ENCODE measurements at places on chromosomes 13 and 19.

DNA sequence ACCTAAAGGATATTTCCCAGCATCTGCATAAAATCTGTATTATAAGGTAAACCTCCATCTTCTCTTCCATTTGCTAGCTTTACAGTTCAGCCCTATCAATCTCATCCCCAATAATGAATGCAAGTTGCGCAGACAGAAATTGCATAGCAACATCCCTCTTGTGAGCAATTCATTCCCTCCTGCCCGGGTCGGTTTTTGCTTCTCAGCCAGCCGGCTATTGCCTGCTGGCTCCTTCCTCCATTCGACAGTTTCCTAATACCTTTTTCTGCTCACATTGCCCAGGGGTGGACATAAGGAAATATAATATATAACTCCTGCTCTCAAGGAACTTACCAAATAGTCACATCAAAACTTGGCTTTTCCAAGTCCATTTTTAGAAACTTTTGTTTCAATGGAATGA is 125.2 kb downstream of the FGF9 start:
- DNase-seq: no peak

DNA sequence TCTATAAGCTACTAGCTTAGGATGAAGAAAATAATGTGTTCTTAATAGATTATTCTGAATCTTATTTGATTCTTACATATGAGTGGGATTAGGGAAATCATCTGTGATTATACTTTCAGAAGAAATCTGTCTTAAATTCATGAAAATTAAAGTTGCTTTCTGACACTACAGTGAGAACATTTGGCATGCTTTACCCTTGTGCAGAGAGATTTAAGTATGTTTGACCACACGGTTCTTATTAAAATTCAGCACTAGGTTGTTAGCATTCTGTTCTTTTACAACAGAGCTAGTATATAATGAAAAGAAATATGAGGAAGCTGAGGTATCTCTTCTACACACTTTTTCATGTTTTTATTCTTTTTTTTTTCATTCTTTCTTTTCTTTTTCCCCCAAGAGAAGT is 2723.9 kb downstream of the PCDH9 start:
- no peak for DNase-seq

GRCh38 chr13:80363890-80364503 is 23.1 kb upstream of the SPRY2 start:
- peak; percentile 60 for DNase-seq

DNA sequence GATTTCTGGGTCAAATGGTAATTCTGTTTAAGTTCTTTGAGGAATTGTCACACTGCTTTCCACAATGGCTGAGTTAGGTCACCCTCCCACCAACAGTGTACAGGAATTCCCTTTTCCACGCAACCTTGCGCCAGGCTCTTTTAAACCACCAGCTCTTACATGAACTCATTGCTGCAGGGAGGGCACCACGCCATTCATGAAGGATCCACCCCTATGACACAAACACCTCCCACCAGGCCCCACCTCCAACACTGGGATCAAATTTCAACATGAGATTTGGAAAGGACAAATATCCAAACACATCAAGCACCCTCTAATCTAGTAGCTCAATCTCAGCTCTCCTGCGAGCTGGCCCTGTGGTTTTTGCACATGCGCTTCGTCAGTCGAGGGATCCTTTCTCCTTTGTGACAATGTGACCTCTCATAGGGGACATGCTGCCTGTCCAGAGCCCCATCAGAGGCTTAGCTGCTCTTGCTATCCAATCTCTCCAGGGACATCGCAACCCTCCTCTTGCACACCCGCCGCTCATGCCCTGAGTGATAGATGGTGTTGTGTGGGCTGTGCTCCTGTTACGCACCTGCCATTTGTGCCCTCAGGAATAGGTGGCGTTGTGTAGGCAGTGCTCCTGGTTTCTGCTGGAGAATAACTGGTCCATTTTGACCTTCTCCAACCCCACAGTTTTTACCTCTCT is 328.0 kb downstream of the UQCRFS1 start:
- no peak for DNase-seq

- peak; percentile 58 for DNase-seq
These were observed 1.3 kb upstream of the CNOT3 start for GRCh38 chr19:54136086-54136863.

DNA sequence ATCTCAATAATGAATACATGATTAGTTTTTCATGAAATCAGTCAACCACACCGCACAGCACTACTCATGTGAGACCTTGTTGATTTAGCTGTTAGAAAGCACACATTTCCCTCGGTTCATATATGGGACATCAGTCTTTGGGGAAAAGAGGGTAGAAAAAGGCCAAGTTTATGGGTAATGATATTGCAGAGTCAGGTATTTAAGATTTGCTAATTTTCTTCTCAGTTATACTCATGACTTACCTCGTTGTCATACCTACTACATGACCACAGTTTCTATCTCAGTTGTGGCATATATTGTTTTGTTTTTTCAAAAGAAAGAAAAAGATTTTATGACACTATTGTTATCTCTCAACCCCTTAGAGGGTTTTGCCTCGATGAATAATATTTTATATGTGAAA is 165.6 kb downstream of the POU4F1 start:
- DNase-seq: no peak

DNA sequence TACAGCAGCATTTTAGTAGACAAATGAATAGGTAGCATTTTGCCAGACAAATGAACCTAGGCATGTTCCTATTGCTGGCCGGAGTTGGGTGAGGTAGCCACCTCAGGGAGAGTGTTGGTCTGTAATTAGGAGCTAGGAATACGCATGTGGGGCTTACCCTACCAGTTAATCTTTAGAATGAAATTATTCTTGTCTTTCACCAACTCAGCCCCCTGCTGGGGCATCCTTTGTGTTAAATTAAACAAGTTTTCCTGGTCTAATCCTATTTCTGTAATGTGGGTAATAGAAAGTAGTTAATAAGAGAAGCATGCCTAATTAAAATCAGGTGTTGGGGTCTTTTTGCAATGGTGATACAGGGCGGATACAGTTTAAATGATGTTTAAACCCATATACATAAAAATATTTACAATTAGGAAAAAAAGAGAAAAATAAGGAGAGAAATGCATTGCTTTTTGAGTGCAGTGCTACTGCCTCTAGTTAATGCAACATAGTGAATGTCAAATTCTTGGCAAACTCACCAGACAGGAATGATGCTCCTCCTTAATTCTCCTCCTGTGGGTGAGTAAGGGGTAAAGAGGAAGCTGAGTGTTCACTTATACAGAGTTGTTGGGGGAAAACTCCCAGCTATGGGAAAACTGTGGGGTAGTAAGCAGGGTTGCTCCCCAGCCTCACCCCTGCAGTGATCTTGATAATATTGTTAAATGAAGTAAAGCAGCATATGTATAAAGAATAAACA is 276.4 kb upstream of the EDNRB start:
- no peak for DNase-seq

DNA sequence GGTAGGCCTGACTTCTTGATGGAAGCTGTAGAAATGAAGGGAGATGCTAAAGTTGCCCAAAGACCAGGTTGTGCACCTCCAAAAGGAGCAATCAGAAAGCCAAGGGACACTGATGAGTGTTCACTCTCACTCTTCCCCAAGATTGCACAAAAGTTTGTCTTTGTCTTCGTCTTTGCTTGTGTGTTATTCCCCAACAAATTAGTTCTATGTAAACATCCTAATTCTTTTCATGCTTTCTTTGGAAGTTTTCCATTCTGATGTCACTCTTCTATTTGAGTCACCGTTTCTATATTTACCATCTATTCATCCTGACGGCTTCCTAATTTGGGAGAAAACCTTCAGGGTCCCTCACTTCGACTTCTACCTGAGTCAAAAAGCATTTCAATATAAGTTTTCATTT is 3.7 kb upstream of the TMEM272 start:
- no peak for DNase-seq

DNA sequence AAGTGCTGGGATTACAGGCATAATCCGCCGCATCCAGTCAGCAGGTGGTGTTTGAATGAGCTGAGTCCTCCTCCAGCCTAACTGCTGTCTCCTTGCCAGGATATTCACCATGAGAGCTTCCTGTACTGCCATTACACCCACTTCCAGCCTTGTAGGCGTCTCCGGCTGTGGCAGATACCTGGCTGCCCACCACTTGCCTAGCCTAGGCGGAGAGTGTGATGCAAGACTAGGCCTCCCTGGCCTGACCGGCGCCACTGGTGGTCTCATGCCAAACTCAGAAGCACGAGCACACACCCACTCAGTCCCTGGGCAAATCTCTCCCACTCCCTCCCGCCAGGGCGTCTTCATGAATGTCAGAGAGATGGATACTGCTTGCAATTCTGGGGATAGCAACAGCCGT is 16.6 kb downstream of the IL12RB1 start:
- no peak for DNase-seq

GRCh38 chr13:31675440-31675953 is 63.8 kb upstream of the RXFP2 start:
- no peak for DNase-seq

GRCh38 chr19:8640402-8641004 is 10.1 kb downstream of the NFILZ start:
- DNase-seq: peak; percentile 55

GRCh38 chr19:29944390-29945012 is 2.5 kb downstream of the URI1 start:
- no peak for DNase-seq

GRCh38 chr19:18762125-18763023 is 28.7 kb downstream of the COMP start:
- DNase-seq: no peak

DNA sequence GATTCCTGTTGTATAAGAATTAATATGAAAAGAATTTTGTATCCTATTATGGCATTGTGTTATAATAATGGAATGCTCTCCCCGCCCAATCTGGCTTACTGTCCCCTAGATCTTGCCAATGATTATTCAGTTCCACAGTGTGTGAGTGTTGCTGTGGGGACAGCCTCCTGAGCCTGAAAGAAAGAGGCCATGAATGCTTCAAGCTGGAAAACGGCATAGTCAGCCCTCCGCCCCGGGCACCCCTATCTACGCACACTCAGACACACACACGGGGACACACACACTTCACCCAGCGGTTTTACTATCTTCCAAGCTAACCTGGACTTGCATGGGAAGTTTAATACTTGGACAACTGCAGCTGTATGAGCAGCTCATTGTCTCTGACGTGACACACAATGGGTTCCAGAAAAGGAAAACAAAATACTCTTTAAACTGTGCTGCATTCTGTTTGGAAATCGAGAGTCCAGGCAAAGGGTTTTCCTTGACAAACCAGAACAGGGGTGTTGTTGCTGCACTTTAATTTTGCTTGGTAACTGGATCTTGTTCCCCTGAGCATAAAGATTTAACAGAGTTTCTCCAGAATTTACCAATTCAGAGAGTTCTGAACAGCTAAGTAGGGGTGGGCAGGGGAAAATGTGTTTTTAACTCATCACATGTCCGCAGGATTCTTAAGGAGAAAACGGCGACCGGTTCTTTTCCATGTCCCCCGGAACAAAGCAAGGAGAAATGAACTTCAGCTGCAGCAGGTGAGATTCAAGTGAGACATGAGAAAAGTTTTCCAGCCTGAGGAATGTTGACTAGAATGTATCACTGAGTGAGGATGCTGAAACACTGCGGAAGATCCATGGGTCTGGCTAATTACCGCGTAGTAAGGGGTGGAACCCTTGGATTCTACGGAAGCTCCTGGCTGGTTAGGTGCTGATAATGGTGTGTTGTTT is 472.9 kb downstream of the FOXO1 start:
- DNase-seq: no peak

- no peak for DNase-seq
These were observed at the start of gene HSH2D for GRCh38 chr19:16143399-16144215. Gene HSH2D, plus strand, starts transcription at chr19:16143685. Its CDS starts 5,066 bp downstream, at chr19:16148751.

DNA sequence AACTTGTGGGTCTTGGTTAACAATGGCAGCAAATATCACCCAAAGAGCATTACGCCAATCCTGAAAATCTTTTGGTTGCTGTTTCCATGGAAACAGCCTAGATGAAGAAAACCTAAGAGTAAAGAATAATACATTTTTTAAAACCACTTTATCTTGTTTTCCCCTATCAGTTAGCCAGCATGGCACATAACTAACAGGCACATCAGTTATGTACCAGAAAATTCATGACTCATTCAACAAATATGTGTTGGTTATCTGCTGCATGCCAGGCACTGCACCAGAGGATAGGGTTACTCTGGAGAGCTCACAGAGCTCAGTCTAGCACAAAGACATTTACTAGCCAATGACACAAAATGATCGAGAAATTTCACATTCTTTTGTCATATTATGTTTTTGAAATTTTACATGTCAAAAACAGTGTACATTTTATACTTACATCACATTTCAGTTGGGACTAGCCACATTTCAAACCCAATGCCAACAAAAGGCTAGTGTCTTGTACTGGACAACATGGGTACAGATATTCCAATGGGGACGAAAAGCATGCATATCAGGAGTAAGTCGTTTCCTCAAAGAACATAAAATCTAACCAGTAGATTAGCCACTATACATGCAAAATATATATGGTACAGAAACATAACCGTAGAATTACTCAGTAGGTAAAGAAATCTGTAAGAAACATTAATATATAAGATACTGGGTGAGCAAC is 20.3 kb downstream of the LNX2 start:
- DNase-seq: no peak

GRCh38 chr13:42594481-42595252 is 20.7 kb downstream of the TNFSF11 start:
- DNase-seq: peak; percentile 74

DNA sequence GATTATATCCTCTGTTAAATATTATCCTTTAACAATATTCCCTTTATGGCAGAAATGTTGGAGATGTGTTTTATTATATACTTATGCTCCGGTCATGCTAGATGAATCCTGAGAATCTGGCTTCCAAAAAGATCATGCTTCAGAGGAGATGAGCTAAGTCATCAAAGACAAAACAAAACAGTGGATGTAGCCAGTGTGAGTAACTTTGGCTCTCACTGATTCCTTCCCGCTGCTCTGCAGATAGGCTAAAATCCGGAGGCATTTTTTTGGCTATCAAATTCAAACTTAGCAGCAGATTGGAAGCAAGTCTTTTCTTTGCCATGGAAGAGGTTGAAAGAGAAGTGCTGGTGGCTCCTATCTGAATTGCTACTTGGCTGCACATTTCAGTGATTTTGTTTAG is 295.9 kb downstream of the GPC6 start:
- DNase-seq: no peak

- DNase-seq: no peak
These were observed 142.4 kb downstream of the MYCBP2 start for GRCh38 chr13:77184455-77184854.

Measured in Kasumi-1 (cell line).